ENCODE measurements at places on chromosomes 3 and 15.

- no peak for DNase-seq
Observed at GRCh38 chr15:84981711-84982300, at the start of gene PDE8A. PDE8A (plus strand) TSS chr15:84981856; CDS start chr15:84982163, 307 bp downstream.

DNA sequence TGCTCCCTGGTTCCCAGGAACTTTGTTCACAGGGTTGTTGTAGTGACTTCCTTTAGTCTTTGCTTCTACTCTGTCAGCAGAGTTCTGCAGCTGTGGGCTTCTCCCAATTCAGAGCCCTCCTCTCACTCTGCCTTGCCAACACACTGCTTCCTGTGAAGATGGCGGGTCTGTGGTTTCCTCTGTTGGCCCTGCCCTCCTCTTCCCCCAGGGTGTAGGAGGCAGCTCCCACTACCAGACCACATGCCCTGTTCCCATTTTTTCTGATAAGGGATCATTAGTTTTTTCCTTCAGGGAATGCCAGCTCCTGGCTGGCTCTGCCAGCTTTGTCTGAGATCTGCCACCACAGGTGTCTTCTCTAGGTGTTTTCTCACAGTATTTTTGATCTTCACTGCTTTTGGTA, 12.7 kb downstream of the SPSB4 start:
- DNase-seq, result no peak

GRCh38 chr15:76339305-76340197, 3.0 kb downstream of the ISL2 start:
- DNase-seq, result no peak

DNA sequence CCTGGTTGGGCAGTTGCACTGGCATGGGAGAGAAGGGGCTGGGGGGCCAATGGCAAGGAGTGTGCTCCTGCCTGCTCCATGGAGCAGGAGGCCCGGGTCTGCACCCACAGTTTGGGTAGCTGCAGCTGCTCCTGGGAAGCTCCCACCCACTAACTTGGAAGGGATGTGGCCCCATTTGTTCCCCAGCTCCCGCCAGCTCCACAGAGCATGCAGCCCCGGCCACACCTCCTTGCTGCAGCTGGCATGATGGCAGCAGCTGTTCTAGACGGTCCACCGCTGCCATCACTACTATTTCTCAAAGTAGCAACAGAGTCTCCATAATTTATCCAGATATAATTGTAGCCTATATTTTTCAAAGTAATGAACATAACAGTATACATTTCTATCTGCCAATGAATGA, 65.8 kb downstream of the PIK3CB start:
- DNase-seq, result no peak

DNA sequence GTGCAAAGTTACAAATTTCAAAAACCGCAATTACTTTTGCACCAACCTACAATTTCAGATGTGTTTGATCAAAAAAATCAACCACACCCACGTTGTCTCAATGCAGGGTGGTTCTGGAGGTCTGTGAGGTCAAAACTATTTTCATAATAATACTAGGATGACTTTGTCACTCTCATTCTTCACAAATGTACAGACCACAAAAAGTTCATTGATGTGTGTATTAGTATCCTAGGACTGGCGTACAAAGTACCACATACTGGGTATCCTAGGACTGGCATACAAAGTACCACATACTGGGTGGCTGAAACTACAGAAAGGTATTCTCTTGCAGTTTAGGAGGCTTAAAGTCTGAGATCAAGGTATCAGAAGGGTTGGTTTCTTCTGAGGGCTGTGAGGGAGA, 13.0 kb downstream of the SUCLG2 start:
- no peak for DNase-seq

DNA sequence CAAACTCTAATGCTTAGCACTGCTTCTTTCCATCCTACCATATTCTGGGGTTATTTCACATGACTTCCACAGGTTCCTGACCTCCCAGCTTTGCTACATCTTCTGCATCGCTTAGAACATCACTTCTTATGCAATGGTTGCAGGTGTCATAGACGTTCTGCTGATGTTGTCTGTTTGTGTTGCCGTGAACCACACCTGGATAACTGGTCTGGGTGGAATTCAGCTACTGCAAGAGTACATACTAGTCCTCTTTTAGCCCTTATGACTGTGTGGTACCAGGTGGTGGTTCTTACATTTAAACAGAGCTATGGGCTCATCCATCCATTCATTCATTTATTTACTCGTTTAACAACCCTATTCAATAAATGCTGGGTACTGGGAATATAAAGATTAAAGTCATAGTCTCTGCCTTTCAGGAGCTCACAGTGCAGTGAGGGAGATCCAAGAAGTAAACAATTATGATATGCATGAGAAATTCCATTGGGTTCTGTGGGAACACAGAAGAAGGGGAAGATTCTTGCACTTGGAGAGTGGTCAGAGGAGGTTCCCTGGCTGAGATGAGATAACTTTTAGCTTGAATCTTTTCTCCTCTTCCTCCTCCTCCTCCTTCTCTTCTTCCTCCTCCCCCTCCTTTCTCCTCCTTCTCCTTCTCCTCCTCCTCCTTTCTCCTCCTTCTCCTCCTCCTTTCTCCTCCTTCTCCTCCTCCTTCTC, 30.8 kb downstream of the TMEM45A start:
- DNase-seq, result no peak

DNA sequence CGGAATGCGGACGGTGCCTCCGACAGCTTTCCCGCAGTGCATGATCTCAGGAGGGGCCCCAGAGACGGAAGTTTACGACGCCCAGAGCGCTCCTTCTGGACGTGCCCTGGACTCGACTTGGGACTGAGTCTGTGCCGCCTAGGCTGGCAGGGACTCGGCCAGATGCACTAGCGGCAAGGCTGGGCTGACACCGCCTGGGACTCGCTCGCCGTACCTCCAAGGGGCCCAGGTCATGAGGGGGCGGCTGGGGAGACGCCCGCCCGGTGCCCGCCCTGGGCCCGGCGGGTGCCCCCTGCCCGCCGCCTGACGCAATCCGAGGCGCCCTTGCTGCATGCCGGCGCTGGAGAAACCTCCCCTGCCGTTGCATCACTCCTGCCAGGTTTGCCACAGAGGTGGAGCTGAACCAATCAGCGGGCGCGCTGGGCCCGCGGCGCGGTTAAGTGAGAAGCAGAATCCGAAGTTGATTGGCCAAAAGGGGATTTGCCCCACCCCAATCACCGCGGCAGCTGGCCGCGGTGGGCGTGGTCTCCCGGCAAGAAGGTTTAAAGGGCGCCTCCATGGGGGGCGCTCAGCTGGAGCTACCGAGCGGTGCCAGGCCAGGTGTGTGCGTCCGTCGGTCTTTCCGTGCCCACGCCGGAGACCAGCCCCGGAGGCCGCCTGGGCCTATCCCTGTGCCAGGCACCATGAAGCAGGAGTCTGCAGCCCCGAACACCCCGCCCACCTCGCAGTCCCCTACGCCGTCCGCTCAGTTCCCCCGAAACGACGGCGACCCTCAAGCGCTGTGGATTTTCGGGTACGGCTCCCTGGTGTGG, at the start of gene CHAC1:
TSS of gene CHAC1 (plus strand) at position 571 of the 812 bp plus-strand sequence. CDS start at position 684, 113 bp downstream.
- peak; percentile 61 for DNase-seq

DNA sequence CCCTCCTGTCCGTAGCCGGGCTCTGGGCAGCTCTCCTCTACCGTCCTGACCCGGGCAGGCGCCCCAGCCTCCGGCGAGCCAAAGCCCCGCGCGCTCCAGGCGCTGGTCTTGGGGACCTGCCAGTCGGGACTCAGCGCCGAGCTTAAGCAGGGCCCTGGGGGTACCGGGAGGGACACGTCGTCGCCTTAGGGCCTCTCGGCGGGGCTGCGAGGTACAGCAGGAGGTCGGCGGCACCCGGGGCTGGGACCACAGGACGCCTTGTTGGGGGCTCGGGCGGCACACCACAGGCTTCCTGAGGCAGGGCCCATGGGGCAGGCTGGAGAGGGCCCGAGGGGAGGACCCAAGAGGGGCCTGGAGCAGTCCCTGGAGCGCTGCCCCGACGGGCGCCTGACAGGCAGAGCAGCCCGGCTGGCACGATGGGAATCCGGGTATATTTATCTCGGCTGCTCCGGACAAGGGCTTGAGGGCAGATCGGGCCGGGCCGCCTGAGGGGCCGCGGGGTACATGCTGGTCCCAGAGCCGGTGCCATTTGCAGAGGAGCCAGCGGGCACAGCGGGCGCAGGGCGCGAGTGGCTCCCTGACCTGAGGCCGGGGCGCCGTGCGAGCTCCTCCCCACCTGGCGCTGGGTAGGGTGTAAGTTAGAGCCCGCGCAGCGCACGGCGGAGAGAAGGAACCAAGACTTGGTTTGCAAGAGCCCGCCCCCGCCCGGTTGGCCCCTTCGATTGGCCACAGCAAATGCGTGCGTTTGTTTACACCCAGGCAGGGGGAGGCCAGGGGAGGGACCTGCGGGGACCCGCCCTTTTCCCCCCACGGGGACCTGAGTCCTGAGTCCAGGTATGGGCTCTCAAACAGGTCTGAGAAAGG, 574 bp downstream of the SLC38A3 start:
- DNase-seq, result no peak

GRCh38 chr3:143065364-143065763, 54.2 kb upstream of the CHST2 start:
- DNase-seq, result no peak

GRCh38 chr3:119918992-119919933, 137.4 kb downstream of the NR1I2 start:
- DNase-seq, result no peak
